ENCODE measurements at places on chromosomes 2 and 18.
A peak's percentile ranks its signal among the peaks of the same experiment; 100 is the strongest.

GRCh38 chr2:40658941-40659340 lies 207.1 kb upstream of the SLC8A1 start:
- DNase-seq = no peak

DNA sequence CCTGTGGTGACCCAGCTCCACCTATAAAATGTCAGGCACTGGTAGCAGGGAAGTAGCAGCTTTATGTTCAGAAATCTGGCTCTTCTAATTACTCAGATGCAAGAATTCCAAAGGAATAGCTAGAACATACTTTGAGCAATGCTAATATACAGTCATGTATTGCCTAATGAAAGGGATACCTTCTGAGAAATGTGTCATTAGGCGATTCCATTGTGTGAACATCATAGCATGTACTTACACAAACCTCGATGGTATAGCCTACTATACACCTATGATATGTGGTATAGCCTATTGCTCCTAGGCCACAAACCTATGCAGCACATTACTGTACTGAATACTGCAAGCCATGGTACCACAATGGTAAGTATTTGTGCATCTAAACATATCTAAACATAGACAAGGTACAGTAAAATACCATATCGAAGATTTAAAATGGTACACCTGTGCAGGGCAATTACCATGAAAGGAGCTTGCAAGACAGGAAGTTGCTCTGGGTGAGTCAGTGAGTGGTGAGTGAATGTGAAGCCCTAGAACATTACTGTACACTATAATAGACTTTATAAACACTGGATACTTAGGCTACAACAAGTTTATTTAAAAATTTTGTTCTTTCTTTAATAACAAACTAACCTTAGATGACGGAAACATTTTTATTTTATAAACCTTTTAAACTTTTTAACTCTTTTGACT lies 50.3 kb upstream of the ETAA1 start:
- no peak for DNase-seq

GRCh38 chr2:101509499-101510284 lies 34.8 kb upstream of the RFX8 start:
- DNase-seq = no peak

GRCh38 chr2:109006971-109007370 lies 18.0 kb upstream of the EDAR start:
- DNase-seq = no peak

- no peak for DNase-seq
Observed at GRCh38 chr2:76752506-76752905, 769.7 kb downstream of the LRRTM4 start.

- no peak for DNase-seq
Observed at GRCh38 chr2:40433736-40434135, 18.2 kb downstream of the SLC8A1 start.

DNA sequence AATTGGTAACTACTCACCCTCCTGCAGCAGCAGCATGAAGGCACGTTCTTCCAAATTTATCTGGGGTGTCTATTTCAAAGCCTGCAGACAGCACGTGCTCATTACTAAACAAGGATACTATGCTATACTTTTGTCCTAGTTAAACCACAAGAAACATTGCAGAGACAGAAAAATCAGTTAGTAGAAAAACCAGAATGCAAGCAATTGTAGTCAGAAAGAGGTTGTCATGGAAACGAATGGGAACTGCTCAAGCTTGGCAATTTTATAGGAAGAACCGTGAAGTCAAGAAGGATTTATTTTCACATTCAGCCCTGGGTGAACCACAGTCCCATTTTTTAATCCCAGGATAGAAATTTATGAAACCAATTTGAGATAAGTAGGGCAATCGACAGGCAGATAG lies 162.2 kb upstream of the PGAP1 start:
- no peak for DNase-seq

DNA sequence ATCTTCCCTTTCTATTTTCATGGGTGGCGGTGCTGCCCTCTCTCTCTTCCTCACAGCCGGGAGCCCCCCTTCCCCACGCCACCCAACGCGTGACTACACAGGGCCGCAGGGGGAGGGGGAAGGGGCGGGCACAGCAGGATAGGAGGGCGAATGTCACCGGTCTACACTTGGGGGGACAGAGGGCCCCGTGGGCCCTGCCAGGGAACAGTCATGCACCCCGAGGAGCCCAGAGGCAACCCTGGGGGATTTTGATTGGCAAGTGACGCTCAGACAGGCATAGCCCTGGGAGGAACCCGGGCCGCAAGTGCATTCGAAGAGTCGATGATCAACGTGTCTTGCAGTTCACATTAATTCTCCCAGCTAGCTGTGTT lies 91.1 kb upstream of the ANKRD30BL start:
- DNase-seq = no peak

- no peak for DNase-seq
Observed at GRCh38 chr2:86027196-86027921, 78.3 kb downstream of the POLR1A start.

GRCh38 chr18:6199777-6200176 lies 214.9 kb downstream of the L3MBTL4 start:
- DNase-seq = no peak

DNA sequence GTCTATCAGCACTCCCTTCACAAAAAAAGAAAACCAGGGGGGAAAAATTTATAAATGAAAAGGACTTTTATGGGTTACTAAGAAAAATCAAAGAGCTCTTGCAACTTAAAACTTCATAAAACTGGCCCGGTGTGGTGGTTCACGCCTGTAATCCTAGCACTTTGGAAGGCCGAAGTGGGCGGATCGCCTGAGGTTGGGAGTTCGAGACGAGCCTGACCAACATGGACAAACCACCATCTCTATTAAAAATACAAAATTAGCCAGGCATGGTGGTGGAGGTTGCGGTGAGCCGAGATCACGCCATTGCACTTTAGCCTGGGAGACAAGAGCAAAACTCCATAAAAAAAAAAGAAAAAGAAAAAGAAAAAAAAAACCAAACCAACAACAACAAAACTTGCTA lies 1.7 kb downstream of the DIPK1C start:
- no peak for DNase-seq

GRCh38 chr2:206259376-206260187 lies 14.9 kb upstream of the ZDBF2 start:
- DNase-seq = no peak

DNA sequence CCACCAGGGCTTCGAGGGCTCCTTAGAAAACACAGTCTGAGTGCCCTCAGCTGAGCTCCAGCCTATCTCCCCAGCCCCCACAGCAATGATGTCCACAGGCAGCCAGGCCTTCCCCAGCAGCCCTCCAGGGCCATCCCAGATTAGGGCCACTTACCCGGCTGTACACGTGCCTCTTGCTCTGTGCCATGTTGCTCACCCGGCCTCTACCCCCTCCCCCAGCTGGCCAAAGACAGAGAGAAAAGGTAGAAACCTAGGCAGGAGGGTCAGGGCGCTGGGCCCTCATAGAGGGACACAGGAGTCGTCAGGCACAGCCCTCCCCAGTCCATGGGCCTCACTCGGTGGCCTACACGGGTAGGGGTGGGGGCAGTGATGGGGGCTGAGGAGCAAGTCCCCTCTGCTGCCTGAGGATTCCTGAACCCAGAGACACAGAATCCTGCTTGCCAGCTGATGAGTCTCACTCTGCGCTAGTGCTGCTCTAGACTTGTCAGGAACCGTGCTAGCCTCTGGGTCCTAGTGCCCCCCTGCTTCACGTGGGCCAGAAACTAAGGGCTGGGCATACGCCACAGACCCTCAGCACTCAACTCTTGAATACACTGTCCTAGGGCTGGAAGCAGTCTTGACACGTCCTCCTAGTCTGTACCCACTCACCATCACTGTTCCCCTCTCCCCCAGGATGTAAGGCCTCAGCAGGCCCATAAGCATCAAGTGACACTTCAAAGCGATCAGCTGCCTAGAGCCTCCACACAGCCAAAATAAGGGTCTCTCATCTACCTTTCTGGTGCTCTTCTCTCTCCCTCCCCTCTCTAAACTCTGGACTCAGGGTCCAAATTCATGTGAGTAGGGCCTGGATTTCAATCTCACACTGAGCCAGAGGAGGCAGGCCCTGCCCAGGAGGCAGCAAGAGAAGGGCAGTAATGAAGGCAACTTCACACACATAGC lies at the start of gene DCTN1:
Gene DCTN1, minus strand, starts transcription at position 461 of the 939 bp plus-strand sequence. Its CDS starts 274 bp downstream, at position 187.
- DNase-seq = no peak

GRCh38 chr2:98093146-98093545 lies 6.2 kb downstream of the VWA3B start:
- DNase-seq = no peak

- no peak for DNase-seq
Observed at GRCh38 chr2:202695166-202695565, 60.4 kb downstream of the FAM117B start.

DNA sequence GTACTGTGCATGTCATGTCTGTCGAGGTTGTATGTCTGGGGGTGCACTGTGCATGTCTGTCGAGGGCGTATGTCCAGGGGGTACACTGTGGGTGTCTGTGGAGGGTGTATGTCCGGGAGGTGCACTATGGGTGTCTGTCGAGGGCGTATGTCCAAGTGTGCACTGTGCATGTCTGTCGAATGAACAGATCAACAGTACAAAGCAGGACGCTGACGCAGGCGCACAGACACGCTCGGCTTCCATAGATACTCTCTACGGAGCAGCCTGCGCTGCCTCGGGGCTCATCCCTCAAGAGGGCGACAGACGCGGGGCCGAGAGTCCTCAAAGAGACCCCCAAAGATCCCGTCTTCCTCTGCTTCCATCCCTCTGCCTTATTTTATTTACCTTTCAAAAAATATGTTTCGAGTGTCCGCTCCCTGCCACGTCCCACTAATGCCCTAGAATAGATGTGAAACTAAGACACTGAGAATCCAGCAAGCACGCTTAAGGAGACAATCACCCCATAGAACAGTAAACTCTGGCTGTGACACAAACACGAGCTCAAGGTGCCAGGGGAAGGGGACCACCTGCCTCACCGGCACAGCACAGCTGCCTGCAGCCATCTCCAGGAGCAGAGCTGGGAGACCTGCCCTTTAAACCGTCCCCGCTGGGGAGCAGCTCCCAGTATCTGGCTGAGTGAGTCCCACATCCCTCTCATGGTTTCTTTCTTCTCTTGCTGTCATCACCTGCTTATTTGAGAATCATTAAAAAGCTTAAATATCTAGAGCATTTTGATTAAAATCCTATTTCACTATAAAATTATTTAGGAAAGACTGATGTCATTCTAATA lies 250.5 kb upstream of the MYT1L start:
- no peak for DNase-seq

- no peak for DNase-seq
Observed at GRCh38 chr18:59915606-59916005, 15.8 kb downstream of the PMAIP1 start.

DNA sequence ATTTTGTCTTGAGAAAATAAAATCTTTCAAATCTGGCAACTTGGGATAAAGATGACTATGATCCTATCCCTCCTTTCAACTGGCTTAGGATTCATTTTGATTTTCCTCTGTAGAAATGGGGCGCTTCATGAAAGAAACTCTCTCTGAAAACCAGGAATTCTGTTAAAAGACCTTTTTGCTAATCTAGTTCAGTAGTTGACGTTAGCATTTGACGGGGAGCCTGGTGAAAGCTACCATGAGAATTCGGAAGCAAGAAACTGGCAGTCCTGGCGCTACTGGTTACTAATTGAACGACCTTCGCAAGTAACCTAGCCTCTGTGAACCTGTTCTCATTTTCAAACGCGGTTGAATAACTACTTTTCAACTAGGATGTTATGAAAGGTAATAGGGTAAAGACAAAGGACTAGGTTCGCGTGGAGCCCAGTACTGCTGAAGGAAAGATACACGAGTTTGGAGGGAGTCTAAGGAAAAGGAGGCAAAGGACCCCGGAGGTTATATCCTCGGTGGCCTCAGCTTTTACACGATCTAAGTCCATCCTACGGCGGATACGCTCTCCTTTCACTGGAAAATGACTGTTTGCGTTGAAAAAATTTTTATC lies 604 bp upstream of the STK11IP start:
- peak; percentile 4 for DNase-seq

DNA sequence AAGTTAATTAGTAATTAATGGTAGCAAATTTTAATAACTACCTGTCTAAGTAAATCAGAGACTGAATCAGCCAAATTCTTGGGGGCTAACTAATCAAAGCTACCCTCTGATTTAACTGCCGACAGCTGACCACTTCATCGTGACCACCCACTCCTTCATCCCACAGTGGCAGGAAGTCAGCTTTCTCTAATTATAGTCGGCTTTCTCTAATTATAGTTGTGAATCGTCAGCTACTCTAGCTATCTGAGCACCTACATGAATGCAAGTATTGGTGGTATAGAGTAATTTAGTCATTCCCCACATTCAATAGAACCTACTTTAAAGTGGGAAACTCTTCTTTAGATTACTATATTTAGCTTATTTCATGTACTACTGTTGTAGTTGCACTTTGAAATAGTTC lies 185.5 kb downstream of the PTGR3 start:
- DNase-seq = no peak

DNA sequence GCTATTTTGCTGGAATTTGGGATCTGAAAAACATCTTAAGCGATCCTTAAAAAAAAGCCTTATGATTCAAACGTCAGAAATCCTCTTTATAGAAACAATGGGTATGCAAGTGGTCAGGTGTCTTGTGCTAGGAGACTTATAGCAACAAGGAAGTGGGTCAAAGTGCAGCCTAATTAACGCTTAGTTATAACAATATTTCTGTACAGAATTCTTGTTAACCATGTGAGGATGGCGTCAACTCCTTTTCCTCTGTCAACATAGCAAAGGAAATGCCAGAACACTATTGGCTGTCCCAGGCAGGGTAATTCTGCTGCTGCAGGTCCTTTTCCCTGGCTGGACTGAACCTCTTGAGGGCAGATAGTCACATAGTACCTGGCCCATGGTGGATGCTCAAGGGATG lies 189.4 kb downstream of the MSH2 start:
- DNase-seq = no peak

GRCh38 chr2:230913406-230914143 lies 11.5 kb downstream of the GPR55 start:
- DNase-seq = no peak

- no peak for DNase-seq
Observed at GRCh38 chr2:197092431-197092830, 165.9 kb upstream of the PGAP1 start.

DNA sequence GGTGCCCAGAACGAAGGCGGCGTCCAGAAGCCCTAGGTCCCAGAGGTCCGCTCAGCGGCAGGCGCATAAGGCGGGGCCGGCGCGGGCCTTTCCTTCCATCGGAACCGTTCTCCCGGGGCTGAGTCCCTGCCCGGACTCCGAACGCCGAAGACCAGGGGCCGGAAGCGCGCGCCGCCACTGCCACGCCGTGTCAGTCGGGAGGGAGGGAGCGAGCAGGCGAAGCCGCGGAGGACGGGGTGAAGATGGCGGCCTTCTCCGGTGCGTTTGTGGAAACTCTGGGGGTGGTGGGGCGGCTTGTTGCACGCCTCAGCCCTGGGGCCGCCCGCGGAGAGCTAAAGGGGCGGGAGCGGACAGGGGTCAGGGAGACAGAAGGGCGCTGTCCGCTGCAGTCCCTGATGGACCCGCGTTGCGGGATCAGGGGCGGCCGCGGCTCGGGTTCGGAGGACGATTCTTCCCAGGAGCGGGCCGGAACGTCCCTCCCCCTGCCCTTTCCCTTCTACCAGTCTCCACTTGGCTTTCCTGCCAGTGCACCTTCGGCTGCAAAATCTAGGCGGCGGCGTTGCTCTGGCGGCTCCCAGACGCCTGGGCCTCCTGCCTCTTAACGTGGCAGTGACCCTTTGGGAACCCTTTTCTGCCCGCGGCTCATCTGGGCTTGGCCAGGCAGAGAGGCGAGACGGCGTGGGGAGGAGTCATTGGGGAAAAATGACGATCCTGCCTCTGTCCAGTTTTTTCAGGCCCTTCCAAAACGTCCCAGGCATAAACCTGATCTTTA lies at the start of gene DDX1:
Gene DDX1, plus strand, starts transcription at position 177 of the 772 bp plus-strand sequence. Its CDS starts 66 bp downstream, at position 243.
- peak; percentile 82 for DNase-seq

- DNase-seq = no peak
Observed at GRCh38 chr2:28394331-28394877, 1.7 kb downstream of the FOSL2 start.
